Cerebellar nuclear complex (tissue), 1 donor: ENCODE measurements at places on chromosomes 16 and 17.

GRCh38 chr17:38657824-38658740 lies 16.7 kb downstream of the EPOP start:
- no peak for DNase-seq

GRCh38 chr16:47604306-47604705 lies 143.2 kb downstream of the PHKB start:
- no peak for DNase-seq

DNA sequence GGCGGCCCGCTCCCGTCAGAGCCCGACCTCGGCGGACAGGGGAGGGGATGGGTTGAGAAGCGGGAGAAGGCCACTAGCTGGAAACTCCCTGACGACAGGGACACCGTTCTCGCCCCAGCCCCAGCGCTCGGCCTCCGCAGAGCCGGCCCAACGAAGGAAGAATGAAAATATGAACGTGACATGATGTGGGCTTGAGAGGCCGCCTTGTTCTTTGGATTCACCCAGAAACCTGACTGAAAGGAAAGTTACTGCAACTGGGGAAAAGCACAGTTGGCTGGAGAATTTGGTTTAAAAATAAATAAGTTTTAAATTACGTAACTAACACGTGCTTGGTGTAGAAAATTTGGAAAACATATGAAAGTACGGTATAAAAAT lies 21.1 kb downstream of the NPTX1 start:
- no peak for DNase-seq

GRCh38 chr16:56120447-56121155 lies 70.7 kb upstream of the GNAO1 start:
- no peak for DNase-seq

DNA sequence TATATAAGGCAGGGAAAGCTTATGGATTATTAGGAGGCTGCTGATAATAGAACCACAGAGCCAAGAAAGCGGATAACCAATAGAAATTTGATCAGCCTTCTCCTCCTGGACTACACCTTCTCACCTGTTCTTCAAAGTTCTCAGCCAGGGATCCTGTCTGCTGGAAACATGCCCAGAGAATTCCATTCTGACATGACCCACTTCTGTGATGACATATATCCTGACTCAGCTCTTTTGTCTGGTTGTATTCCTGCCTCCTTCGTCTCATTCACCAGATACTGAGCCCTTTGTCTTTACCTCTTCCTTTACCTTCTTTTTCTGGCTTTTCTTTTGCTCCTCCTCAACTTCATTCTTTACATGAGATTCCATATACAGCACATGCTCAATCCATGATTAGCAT lies 576.1 kb downstream of the CDH11 start:
- no peak for DNase-seq

DNA sequence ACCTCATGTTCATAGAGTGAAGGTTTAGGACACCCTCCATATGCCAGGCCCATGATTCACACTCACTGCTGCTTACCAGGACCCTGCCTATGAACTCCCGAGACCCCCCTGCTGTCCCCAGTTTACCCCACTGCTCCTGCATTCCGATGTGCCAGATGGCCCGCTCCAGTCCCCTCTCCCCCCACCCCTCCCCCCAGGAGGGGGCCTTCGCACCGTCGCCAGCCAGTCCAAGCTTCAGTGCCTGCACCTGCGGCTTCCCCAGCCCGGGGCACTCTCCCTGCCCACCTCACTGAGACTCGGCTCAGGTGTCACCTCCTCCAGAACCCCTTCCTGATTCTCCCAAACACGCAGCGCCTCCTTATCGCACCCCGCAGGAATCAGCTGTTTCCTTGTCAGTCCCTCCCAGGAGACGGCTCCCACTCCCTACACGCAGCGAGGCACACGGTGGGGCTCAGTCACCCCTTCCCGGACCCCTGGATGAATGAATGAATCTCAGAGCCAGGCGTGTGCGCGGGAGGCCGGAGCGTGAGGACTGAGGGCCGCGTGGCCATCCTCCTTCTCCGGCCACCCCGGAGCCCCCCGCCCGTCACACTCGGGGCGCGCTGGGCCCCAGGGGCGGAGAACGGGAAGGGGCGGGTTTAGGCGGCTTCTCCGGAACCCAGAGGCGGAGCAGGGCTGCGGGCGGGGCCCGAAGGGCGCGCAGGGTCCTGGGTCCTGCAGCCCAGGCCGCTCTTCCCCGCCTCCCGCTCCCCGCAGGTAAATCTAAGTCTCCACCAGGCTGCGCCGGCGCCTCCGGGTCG lies 1.6 kb downstream of the MYO1C start:
- no peak for DNase-seq

- DNase-seq = no peak
These were observed 19.7 kb upstream of the ARHGAP17 start for GRCh38 chr16:25034911-25035310.

DNA sequence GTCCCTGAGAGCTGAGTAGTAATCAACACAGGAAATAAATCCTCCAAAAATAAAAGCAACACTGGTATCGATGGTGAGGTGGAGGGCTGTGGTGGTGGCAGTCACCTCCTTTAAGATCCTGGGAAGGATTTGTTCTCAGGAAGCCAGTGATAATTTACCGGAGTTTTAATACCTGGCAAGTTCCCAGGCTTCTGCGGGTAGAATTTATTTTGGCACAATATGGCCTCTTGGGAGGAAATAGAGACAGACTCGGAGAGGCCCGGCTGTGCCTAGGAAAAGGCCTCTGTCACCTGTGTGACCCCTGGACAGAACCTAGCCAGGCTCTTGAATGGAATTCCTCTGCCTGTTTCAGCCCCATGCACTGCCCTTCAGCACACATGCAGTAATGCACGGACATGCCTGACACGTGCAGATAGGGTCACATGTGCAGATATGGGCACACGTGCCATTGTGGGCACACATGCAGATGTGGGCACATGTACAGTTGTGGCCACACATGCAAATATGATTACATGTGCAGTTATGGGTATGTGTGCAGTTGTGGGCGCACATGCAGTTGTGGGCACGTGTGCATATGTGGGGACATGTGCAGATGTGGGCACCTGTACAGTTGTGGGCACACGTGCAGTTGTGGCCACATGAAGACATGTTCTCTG lies 33.5 kb downstream of the MGAT5B start:
- no peak for DNase-seq

- no peak for DNase-seq
These were observed 118.2 kb upstream of the SMURF2 start for GRCh38 chr17:64780096-64781013.
